ENCODE measurements at places on chromosomes 7 and 10.

GRCh38 chr7:47026780-47027361 is 555.0 kb downstream of the TNS3 start:
- DNase-seq: no peak

DNA sequence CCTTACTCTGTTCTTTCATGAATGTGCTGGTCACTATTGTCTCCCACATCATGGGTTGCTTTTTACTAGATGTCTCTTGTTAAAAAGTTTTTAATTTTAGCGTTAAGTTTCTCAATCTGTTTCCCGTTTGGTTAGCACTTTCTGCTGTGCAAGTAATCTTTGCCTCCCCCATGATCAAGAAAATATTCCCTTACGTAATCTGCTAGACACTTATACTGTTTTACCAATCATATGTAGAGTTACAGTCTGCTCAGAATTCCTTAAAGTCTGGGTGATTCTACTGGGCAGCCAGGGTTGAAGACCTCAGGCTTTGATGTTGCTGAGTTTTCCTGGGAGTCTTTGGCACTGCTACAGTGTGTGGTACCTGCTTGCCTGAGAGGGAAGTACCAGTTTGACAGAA is 38.2 kb upstream of the RPA3 start:
- DNase-seq: no peak

DNA sequence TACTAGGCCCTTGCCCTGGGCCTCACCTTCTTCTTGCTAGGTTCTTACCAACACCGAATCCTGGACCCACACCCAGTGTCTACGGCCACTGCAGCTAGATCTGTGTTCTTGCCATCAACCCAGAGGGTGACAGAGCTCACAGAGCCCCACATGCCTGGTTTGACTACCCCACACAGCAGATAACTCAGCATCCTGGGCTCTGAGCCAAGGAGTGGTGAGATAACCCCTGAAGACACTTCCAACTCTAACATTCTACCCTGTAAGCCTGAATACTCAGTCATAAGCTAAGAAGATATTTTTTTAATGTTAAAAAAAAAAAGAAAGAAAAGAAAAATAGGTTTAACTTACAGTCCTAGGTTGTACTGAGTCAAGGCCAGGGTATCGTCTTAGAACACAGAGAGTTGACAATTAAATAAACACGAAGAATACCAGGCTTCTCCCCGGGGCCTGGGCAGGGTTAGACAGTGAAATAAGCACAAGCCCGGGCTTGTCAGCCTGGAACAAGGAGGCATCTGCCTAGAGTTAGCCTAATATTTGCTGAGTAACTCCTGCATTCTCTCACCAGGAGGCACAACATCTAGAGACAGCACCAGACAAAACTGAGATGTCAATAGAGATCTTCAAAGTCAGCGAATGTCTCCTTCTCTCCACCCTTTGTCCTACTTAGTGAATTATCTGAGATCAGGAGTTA is 556.5 kb upstream of the LRRN3 start:
- peak; percentile 65 for DNase-seq

GRCh38 chr10:71382757-71383156 is 14.0 kb upstream of the CDH23 start:
- DNase-seq: no peak

GRCh38 chr7:35771776-35772175 is 29.1 kb upstream of the SEPTIN7 start:
- DNase-seq: no peak

- DNase-seq: no peak
These were observed 136.2 kb downstream of the SORCS3 start for GRCh38 chr10:104777086-104777799.

- no peak for DNase-seq
These were observed 100.5 kb downstream of the NPY start for GRCh38 chr7:24384362-24385030.

- no peak for DNase-seq
These were observed 22.5 kb upstream of the ZNF273 start for GRCh38 chr7:64880322-64881297.

- DNase-seq: no peak
These were observed 53.1 kb downstream of the PLXDC2 start for GRCh38 chr10:19869370-19869769.

DNA sequence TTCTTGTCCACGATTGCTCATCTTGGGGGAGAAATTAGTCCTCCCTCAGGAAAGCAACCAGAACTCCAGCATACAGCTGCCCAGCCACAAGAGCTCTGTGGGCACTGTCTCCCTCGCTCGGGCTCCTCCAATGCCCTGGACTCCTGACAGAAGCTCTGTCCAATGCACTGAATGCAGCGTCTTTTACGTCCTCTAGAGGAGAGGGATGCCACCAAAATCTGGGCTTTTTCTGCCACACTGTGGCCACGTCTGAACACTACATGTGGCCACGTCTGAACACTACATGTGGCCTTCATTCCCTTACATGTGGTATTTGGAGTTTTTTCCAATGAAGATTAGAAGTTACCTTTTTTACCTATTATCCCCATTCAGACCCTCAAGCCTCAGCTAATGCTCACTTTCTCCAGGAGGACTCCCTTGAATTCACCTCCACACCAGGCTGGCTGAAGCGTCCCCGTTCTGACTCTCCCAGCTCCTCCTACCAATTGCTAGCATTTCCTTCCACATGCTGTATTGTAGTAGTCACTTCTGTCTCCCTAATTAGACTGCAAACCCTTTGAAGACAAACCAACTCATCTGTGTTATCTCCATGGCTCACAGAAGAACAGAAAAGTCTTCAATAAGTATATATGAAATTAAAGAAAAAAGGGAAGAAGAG is 134.3 kb upstream of the PDE1C start:
- peak; percentile 83 for DNase-seq

All from RCC 7860 (cell line).